ENCODE measurements at places on chromosomes 11 and 22.
A peak's percentile ranks its signal among the peaks of the same experiment; 100 is the strongest.

DNA sequence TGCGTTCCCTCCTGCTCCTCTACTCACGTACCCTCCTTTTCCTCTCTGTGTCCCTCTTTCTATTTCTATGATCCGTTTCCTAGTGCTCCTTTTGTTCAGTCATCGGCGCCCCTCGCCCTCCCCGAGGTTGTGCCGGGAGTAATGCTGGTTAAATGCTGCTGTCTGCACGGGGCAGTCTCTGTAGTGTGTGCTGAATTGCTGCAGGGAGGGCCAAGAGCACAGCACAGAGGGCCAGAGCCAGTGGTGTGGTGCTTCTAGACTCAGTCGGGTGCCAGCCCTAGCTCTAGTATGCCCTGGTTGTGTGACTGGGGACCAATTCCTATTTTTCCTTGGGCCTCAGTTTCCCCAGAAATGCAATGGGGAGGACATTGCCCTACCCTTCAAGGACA is 98.3 kb downstream of the PKNOX2 start:
- no peak for DNase-seq

- DNase-seq = no peak
Observed at GRCh38 chr11:10379022-10379421, 74.1 kb downstream of the ADM start.

- no peak for DNase-seq
Observed at GRCh38 chr11:8671193-8671612, 11.3 kb downstream of the TRIM66 start.

DNA sequence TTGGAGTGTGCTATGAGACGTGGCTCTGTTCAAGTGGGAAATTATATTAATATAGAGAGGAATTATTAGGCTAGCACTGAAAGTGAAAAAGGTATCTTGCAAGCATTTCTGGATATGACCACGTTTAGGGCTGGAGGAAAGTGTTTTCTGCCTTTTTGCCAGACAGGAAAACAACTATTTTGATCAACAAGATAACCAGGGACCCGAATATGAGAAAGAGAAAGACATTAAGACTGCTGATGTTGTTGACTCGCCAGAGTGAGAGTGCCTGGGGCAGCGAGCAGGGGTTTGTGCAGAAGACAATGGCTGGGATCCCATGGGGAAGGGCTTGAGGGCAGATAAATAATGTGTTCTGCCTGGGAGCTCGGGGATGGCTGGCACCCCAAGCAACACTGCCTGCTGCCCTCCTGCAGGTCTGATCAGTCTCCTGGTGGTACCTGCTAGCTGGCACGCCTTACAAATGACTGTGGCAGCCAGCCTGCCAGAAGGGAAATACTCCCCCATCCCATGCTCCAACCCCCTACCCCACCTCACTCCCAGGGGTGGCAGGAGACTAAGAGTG is 23.1 kb upstream of the CHST1 start:
- DNase-seq = no peak

- DNase-seq = no peak
Observed at GRCh38 chr11:75689863-75690609, 21.2 kb upstream of the MAP6 start.

DNA sequence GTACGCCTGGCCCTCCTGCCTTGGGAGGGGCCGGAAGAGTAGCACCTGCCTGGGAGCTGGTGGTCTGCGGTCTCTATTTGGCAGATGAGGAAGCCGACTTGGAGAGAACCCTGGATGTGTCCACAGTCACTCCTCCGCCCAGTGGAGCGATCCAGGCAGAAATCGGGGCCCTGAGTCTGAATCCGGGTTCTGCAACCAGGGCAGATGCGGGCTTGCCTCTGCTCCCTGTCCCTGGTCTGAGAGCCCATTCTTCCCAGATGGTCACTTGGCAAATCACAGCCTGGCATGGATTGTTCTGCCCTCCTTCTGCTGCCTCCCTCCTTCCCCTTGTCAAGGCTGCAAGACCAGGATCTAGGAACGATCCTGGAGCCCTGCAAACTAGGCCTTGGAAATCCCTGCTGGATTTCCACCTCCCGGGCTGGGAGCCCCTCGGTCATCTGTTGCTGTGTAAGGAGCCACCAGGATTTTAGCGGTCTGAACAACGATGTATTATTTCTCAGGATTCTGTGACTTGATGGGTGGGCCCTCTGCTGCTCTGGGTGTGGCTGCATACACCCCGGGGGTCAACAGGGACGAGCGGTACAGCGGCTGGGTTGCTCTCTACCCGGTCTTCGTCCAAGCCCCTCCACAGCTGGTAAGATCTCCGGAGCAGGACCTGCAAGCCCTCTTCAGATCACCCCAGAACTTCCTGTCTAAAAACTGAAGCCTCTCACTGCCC is 2.0 kb upstream of the ASCL2 start:
- no peak for DNase-seq

- no peak for DNase-seq
Observed at GRCh38 chr11:83566950-83567349, 280.8 kb upstream of the CCDC90B start.

DNA sequence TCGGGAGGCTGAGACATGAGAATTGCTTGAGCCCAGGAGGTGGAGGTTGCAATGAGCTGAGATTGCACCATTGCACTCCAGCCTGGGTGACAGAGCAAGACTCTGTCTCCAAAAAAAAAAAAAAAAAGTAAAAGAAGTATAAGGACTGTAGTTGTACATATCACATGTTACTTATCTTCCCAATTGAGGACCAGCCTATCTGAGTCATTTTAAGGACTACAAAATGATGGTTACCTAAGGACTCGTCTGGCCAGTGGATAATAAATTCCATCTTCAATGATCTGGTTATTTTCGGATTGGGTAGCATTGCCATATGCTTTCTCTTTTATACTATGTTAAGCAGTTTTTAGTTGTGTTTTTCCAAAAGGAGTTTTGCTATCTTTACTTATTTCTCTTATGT is 55.3 kb downstream of the PPFIA1 start:
- no peak for DNase-seq

DNA sequence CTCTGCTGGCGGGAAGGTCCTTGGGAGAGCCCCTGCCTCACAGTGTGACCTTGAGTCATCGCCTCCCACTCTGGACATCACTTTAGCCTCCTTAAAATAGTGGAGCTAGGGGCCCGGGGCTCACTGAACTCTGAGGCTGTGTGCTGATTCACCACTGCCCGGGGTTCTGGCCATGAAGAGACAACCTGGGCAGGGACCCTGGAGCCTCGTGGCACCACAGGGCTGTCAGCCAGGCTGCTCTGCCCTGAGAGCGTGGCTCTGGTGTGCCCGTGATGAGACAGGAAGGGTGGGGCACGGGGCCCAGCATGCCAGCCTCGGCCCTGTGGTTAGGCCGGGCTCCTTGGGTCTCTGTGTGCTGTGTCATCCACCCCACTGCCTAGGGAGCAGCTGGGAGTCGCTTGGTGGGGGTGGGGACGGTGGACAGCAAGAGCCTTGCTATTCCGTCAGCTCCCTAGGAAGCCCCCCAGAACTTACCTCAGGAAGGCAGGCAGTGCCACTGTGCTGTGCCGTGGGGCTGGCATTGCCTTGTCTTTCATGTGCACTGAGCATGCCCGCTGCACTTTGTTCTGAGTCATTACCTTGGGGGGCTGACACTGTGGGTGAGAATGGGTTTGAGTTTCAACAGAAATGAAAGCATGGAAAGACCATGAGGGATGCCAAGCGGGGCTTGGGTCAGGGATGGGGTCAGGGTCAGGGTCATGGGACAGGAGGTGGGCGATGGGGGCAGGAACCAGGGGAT is 31.7 kb downstream of the TPCN2 start:
- DNase-seq = no peak

DNA sequence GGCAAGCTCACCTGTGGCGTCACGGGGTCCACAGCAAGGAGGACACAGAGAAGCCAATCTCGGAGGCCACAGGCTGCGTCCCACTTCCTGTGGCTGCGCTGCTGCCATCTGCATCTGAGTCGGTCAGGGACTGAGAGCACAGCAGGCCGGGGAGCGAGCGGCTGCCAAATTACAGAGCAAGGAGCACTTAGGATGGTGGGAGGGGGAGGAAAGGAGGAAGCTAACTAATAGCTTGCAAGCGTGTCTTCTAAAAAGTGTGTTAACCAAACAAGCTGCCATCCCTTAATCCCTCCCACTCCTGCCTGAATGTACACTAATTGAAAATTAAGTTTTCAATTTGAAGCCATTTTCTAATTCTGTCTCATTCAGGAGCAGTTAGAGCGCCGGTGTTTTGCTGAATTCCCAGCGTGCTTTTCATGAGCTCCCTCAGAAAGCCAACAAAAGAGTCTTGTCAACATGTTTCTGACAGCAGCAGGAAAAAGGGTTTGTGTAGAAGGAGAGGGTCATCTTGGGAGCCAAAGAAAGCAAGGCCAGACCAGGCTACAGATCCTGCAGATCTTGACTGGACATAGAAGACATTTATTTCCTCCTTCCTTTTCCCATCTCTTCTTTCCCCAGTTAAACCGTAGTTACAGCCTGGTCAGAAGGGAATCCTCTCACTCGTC is 42.4 kb upstream of the API5 start:
- DNase-seq = no peak

- no peak for DNase-seq
Observed at GRCh38 chr11:1889941-1890855, 1.5 kb downstream of the PRR33 start.

GRCh38 chr11:14898355-14898754 is 6.3 kb upstream of the CYP2R1 start:
- DNase-seq = no peak

- DNase-seq = no peak
Observed at GRCh38 chr11:79313530-79313913, 127.3 kb downstream of the TENM4 start.

DNA sequence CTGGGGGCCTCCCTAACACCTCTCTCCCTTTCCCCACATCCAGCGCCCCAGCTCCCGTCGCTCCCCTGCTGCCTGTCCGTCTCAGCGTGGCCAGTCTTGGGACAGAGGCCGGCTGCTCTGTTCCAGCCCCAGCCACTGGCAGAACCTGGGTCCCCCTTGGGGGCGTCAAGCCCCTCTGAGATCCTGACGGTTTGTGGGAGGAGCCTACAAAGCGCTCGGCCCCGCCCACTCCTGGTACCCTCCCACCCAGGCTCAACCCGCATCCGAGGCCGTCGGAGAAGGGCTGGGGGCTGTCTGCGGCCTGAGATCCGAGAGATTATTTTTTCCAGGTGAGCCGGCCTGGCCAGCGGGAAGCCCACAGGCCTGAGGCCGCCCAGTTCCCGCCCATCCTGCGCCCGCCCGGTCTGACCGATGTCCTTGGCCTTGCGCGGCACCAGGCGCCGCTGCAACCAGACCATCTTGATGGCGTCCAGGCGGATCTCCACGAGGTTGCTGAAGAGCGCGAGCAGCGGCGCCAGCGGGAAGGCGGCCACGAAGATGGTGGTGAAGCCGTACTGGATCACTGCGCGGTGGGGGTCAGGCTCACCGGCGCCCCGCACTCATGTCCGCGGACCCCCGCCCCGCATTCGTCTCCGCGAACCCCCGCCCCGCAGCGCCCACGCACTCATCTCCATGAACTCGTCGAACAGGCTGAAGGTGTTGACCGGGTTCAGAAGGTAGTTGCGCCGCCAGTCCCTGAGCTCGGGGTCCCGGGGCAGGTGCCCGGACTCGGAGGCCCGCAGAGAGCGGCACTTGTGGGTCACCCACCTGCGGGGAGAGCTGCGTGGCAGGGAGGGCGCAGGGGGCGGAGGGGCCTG is 5.5 kb upstream of the SIGIRR start:
- no peak for DNase-seq

DNA sequence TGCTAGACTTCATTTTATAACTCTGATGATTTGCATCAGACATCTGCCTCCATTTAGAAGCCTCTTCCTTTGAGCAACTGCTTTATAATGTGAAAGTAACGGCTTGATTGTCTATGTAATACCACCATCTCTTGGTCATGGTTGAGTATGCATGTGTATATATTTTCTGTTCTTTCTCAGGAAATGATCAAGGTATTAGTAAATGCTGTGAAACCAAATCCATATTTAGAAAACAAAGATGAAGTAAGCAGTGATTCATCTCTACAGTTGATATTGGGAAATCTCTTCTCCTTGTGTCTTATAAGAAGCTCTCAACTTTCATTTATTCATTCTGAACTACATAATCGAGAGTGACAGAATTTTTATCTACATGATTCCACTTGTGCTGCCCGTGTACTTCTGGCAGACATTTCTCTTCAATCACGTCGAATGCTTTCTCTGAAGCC is 104.6 kb upstream of the ANO3 start:
- DNase-seq = no peak

- no peak for DNase-seq
Observed at GRCh38 chr22:27801202-27801615, 347 bp downstream of the MN1 start.

- no peak for DNase-seq
Observed at GRCh38 chr11:31865606-31866300, 54.6 kb upstream of the PAX6 start.

GRCh38 chr22:46376908-46377524 is 41.5 kb downstream of the TRMU start:
- DNase-seq = no peak

DNA sequence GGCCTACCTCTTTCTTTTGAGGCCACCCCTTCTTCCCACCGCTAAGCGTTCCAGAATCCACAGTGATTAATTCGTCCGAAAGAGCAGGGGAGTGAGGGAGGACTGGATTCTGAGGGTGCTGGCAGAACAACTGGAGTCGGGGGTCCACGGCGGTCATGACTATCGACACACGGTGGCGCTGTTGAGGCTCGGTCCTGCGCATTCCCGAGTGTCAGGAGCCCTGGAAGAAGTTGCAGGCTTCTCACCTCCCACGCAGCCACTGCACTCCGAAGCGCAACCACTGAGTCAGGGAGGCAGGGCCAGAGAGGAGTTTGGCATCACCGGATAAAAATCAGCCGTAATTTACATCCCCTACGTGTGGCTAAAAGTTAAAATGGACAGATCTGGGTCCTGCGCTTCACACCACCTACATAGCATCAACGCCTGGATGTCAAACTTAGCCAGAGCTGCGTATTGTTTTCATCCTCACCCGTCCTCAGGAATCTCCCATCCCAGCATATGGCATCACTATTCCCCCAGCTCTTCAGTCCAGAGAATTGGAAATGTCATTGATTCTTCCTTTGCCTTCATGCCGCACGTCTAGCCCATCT is 10.7 kb upstream of the CTSF start:
- DNase-seq = peak; percentile 76

DNA sequence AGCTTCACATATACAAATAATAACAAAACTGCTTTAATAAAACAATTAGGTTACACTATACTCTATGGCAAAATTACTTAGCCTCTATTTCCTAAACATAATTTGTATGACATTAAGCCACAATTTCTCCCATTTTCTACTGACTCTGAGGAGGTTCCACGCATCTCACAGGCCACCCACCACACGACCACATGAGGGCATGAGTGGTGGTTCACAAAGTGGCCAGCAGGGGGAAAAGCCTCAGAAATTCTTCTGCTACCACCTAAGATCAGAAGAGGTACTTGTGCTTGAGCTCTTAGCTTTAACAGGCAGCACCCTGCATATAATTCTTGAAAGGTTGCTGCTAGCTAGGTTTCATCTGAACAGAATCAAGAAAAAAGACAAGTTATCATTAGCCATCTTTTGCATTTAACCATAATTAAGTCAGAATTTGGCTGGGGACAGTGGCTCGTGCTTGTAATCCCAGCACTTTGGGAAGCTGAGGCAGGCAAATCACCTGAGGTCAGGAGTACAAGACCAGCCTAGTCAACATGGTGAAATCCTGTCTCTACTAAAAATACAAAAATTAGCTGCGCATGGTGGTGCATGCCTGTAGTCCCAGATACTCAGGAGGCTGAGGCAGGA is 7.7 kb downstream of the LPXN start:
- DNase-seq = peak; percentile 69

- no peak for DNase-seq
Observed at GRCh38 chr11:115981104-115981481, 476.9 kb upstream of the CADM1 start.

- no peak for DNase-seq
Observed at GRCh38 chr11:72962084-72962483, 147.9 kb downstream of the ATG16L2 start.

All from effector CD8-positive, alpha-beta T cell (primary cell).